Left renal cortex interstitium (tissue), 4 donors: ENCODE measurements at places on chromosomes 5 and 9. TPM values are rescaled to one million over a fixed set of nuclear protein-coding genes. Genes with fewer than 3 reads are reported as not detected.

C5orf58 gene
- polyA plus RNA-seq: 0.20 TPM

CARD19 gene
- 23.6 TPM for polyA plus RNA-seq

GFI1B gene
- 0.71 TPM for polyA plus RNA-seq

F12 gene
- 5.4 TPM for polyA plus RNA-seq

ZFAND5 gene
- 221 TPM for polyA plus RNA-seq

RNF130 gene
- 77.0 TPM for polyA plus RNA-seq

GFM2 gene
- polyA plus RNA-seq: 52.5 TPM

SLC12A2 gene
- polyA plus RNA-seq: 40.6 TPM

CDKN2B gene
- polyA plus RNA-seq: 0.72 TPM

TAF1L gene
- 0.03 TPM for polyA plus RNA-seq

ATP10B gene
- 0.69 TPM for polyA plus RNA-seq

GRIN1 gene
- polyA plus RNA-seq: not detected

FCN2 gene
- 0.95 TPM for polyA plus RNA-seq

FAM221B gene
- 0.08 TPM for polyA plus RNA-seq

OSMR gene
- 9.8 TPM for polyA plus RNA-seq

IRX2 gene
- polyA plus RNA-seq: 24.8 TPM

STPG3 gene
- polyA plus RNA-seq: 1.0 TPM

BTNL9 gene
- 10.6 TPM for polyA plus RNA-seq

NAIF1 gene
- 10.3 TPM for polyA plus RNA-seq

ZER1 gene
- polyA plus RNA-seq: 43.9 TPM

JAKMIP2 gene
- polyA plus RNA-seq: 3.5 TPM

FOXD4 gene
- polyA plus RNA-seq: 0.11 TPM

NEUROG1 gene
- polyA plus RNA-seq: not detected

LHX3 gene
- polyA plus RNA-seq: not detected

SURF1 gene
- polyA plus RNA-seq: 43.4 TPM
